ENCODE measurements at places on chromosomes 5 and 9.

DNA sequence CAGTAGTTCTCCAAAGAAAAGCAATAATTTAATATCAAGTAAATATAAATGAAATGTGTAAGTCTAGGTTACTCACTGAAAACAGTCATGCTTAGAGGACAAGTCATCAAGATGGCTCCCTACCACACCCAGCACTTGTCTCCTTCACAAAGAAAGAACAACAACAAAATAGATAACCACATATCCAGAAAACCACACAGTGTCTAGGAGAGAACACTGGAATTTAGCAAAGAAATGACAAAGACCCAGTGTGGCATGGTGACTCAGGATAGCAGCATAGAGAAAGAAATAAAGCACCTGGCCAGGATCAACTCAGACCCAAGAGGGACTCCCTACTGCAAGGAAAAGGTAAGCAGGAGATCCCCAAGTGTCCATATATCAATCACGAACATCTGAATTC is 356.2 kb downstream of the TMEM161B start:
- no peak for DNase-seq

- no peak for DNase-seq
Observed at GRCh38 chr5:135322271-135322670, 76.8 kb downstream of the MACROH2A1 start.

GRCh38 chr5:131685516-131686171 is 50.6 kb upstream of the RAPGEF6 start:
- no peak for DNase-seq

DNA sequence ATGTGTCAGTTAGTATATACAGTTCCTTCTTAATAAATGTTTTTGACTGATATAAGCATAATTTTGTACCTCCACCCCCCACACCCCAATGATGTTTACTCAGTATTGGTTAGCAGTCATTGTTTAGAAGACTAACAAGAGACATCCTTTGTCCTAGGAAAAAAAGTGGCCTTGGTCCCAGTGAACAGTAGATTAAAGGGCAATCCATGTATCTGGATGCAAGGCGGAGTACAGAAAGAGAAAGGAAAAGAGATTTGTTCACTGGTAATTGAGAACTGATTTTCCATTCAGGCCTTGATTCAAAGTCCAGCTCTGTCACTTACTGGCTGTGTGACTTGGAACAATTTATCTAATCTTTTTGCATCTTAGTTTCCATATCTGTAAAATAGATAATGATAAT is 4.6 kb downstream of the RALGPS1 start:
- DNase-seq = no peak

GRCh38 chr9:3762076-3762475 is 236.3 kb upstream of the RFX3 start:
- no peak for DNase-seq

GRCh38 chr9:125757834-125758233 is 10.7 kb downstream of the PBX3 start:
- no peak for DNase-seq

- no peak for DNase-seq
Observed at GRCh38 chr9:129221979-129222635, 44.0 kb upstream of the IER5L start.

DNA sequence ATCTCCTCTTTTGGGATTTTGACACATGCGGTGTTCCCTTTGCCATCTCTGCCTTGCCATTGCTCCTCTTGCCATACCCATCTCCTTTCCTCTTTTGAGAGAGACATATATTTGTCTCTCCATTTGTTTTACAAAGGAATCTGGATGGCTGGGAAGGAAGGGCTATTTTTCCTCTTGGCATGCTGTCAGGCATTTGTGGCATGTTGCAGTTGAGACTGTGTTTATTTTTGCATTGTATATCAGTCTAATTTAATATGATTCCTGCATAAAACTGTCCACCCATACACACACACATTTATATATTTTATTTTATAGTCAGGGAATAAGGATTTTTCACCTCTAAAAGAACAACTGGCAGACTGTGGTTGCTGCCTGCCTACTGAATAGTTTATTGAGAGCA is 1105.8 kb upstream of the SEMA6A start:
- DNase-seq = no peak

GRCh38 chr5:32465076-32465475 is 20.5 kb upstream of the ZFR start:
- no peak for DNase-seq

DNA sequence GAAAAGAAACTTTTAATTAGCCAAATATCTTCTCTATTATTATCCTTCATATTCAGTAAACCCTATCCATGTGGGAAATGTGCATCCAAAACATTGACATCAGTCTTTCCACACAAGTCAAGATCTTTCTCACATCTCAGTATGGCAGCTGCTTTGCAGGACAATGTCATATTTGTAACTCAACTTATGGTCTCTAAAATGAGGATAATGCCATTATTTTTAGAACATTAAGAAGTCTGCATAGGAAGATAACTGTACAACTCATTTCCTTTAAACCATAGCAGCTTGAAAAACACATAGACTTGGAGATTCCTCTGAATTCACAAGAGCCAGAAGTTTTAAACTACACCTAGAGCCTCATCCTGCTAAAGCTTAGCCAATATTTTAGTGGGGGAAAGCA is 43.7 kb downstream of the MCTP1 start:
- DNase-seq = no peak

- DNase-seq = no peak
Observed at GRCh38 chr5:128257076-128257475, 173.5 kb downstream of the SLC12A2 start.

- no peak for DNase-seq
Observed at GRCh38 chr5:7436521-7436920, 40.6 kb downstream of the ADCY2 start.

DNA sequence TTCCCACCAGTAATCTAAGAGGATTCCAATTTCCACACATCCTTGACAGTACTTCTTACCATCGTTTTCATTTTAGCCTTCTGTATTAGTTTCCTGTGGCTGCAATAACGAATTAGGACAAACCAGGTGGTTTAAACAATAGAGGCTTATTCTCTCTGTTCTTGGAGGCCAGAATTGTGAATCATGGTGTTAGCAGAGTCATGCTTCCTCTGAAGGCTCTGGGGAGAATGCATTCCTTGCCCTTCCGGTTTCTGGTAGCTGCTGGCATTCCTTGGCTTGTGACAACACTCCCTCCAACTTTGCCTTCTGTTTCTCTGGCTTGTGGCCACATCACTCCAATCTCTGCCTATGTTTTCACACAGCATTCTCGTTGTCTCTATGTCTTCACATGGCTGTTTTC is 23.5 kb downstream of the RIGI start:
- no peak for DNase-seq

GRCh38 chr9:121321016-121321503 is 49.0 kb downstream of the STOM start:
- no peak for DNase-seq

GRCh38 chr5:1911773-1912235 is 29.1 kb upstream of the IRX4 start:
- no peak for DNase-seq

DNA sequence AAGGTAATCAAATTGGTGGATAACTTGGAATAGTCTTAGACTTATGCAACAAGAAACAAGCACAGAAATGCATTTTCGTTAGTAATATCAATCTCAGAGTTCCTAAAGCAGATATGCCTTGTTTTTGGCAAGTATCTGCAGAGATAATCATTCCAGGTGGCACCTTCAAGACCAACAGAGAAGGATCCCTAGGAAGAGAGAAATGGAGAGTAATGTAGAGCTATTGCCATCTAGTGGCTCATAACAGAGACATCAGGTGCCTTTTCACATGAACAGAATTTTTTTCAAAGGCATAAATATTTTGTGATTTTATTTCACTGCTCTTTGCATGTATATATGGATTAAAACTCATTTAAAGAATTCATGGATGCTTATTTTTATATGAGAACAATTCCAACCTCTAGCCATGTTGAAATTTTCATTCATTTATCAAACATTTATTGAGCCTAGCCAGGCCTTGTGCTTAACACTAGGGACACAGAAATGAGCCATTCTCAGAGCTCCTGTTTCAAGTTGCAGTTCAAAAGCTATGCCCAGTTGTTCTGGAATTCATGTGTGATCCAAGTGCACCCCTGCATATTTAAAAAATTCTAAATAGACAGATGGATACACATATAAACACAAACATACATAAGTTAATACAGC is 117.5 kb upstream of the OR13F1 start:
- peak; percentile 13 for DNase-seq

GRCh38 chr9:13428766-13429165 is 149.3 kb upstream of the MPDZ start:
- DNase-seq = no peak

DNA sequence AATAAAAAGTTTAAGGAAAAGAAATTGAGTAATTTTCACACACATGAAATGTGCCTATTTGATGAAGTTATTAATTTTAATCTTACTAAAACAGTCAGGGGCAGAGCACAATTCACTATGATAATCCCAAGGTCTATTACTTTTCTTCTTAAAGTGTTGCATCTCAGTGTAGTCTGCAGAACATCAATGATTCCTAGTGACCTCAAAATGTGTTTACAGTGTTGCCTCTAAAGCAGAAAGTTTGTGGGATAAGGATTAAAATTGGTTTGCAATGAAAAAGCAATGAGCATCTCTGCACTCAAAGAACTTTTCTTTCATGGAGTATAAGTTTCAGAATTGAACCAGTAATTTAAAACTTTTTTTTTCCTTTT is 63.0 kb downstream of the CEP120 start:
- DNase-seq = no peak

DNA sequence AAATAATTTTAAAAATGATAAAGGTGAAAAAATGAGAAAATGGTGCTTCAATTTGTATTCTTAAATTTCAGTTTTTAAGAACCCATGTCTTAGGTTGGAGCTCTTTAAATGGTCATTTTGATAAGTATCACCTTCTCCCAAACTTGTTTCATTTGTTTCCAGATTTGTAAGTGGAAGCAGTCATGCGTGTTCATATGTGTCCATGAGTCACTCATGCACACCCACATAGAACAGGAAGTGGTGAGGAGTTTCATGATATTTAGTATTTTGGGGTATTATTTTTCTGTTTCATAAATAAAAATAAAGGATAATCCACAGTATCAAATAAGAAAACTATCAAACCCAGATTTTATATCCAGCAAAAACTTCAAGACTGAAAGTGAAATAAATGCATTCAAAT is 570.4 kb upstream of the ST8SIA4 start:
- no peak for DNase-seq

- DNase-seq = no peak
Observed at GRCh38 chr5:135437422-135437795, 9.7 kb downstream of the DCANP1 start.

GRCh38 chr5:134460551-134460950 is 48.9 kb upstream of the CDKN2AIPNL start:
- DNase-seq = no peak

GRCh38 chr5:72511366-72511765 is 4.2 kb upstream of the ZNF366 start:
- DNase-seq = no peak

DNA sequence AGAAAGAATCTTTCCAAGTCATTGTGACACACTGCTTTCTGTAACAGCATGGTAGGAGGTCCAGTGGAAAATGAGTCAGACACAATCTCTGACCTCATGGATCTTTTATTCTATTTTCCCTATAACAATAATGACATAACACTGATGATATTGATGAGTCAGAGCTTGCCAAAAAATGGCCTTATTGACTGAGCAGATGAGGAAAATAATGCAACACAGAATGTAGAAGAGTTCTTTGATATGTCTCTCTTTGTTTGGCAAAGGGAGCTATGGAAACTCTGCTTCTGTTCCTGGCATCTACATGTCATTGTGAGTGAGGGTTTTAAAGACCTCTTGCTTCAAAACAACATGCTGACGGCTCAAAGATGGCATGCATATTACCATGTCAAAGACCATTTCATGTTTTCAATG is 443.1 kb upstream of the ZNF608 start:
- no peak for DNase-seq

DNA sequence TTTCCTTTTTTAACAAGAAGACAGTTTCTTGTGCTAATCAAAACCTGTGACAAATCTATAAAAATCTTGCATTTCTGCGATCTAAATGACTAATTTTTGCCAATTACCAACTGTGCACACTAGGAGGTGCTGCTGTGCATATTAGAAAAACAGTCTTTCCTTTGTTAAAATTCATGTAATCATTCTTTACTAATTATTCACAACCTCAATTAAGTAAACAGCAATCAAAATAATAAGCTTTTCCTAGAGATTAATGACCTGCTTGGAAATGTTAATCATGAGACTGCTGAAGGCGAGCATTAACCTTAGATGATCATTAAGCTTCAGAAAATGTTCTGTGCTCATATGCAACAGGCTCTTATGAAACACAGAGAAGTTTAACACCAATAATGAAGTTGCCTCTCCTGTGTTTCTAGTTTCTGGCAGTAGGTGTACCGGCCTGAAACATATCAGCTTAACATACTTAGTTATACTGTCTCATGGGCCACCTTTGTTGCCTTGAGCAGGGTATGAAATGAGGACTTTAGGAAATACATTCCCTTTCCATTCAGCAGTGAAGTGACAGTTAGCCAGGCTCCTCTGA is 17.7 kb downstream of the RFESD start:
- no peak for DNase-seq

DNA sequence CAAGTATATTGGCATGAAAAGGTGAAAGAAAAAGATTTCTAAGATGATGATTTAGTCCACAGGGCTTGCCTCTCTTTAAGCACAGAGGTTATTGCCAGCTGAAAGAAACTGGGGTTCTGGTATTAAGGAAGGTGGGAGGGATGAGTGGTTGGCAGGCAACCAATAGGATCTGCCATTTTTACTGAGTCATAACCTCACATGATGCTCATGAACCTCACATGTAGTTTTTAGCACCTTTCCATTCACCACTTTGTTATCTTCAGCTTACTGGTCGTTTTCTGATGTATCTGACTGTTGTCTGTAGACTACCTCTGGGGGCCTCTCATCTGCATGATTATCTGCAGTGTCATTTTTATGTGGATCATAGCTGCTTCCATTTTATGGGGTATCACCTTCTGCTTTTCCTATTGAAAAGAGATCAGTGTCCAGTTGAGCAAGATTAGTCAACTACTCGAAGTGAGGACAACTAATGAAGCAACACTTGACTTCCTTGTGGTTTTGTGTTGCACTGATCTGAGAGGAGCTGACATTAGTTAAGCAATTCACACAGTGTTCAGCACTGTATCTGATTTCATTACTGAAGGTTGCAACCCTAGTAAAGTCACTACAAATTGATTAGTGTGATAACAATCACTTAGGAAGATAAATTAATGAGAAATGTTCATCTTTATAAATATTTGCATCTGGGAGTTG is 186.3 kb downstream of the SGCD start:
- no peak for DNase-seq

DNA sequence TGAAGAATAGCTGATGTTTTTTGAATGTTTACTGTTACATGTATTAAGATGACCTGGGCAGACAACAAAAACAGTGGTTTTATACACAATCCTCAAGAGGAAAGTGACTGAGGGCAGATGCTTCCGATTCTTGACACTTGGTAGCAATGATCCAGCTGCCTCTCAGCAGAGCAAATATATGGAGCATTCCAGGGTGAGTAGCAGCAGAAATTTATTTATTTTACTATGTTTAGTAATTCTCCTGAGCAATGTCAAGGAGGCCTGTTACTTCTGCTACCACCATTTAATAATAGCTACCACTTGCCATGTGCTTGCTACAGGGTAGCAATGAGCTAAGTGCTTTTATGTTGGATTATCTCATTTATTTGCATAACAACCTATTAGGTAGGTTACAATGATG is 69.1 kb upstream of the NR3C1 start:
- no peak for DNase-seq

- DNase-seq = no peak
Observed at GRCh38 chr9:80560976-80561375, 989.2 kb downstream of the TLE4 start.

- no peak for DNase-seq
Observed at GRCh38 chr5:168844016-168844921, 265.1 kb upstream of the PANK3 start.

- no peak for DNase-seq
Observed at GRCh38 chr9:96253059-96253696, 48.8 kb downstream of the HSD17B3 start.
